ENCODE measurements at places on chromosomes 16 and 17.

GRCh38 chr16:82384017-82384416 lies 214.0 kb upstream of the MPHOSPH6 start:
- no peak for DNase-seq

DNA sequence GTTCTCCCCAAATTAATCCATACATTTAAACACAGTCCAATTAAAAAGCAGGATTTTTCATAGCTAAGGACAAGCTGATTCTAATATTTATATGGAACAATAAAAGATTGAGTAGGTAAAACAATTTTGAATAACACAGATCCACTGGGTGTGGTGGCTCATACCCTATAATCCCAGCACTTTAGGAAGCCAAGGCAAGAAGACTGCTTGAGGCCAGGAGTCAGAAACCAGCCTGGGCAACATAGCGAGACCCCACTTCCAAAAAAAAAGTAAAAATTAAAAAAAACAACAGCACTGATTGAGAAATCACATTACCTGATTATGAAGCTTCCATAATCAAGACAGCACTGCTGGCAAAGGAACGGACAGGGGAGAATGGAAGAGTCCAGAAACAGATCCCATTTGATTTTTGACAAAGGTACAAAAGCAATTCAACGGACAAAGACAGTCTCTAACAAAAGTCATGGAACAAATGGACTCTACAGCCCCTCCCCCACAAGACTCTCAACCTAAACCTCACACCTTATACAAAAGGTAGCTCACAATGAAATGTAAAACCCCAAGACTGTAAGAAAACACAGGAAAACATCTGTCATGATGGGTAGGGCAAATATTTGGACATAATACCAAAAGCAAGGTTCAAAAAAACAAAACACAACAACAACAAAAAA lies 17.9 kb downstream of the USP7 start:
- no peak for DNase-seq

- DNase-seq: no peak
Observed at GRCh38 chr17:69869667-69870066, 205.4 kb upstream of the KCNJ16 start.

- no peak for DNase-seq
Observed at GRCh38 chr17:50028736-50029120, 27.2 kb upstream of the ITGA3 start.

GRCh38 chr16:80300876-80301275 lies 239.9 kb upstream of the DYNLRB2 start:
- DNase-seq: no peak

- peak; percentile 92 for DNase-seq
Observed at GRCh38 chr17:29084541-29085146, 41.7 kb downstream of the PIPOX start.

DNA sequence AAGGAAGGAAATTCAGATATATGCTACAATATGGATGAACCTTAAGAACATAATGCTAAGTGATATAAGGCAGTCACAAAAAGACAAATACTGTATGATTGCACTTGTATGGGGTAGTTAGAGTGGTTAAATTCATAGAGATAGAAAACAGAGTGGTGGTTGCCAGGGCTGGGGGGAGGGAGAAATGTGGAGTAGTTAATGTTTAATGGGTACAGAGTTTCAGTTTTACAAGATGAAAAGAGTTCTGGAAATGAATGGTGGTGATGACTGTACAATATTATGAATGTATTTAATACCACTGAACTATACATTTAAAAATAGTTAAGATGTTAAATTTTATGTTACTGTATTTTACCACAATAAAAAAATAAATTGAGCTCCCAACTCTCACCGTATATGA lies 157.9 kb downstream of the TOX3 start:
- DNase-seq: no peak

DNA sequence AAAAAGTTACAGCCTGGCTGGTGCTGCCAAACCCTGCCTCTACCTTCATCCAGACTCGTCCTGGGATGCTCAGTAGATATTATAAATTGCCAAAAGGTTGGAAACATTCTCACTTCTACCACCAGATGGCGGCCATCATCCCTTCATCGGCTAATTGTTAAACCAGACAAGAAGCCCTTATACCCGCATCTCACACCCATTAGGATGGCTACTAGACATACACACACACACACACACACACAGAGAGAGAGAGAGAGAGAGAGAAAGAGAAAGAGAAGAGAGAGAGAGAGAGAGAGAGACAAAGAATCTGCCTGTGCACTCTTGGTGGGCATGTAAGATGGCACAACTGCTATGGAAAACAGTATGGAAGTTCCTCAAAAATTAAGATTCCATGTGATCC lies 15.0 kb upstream of the SCIMP start:
- DNase-seq: peak; percentile 67

DNA sequence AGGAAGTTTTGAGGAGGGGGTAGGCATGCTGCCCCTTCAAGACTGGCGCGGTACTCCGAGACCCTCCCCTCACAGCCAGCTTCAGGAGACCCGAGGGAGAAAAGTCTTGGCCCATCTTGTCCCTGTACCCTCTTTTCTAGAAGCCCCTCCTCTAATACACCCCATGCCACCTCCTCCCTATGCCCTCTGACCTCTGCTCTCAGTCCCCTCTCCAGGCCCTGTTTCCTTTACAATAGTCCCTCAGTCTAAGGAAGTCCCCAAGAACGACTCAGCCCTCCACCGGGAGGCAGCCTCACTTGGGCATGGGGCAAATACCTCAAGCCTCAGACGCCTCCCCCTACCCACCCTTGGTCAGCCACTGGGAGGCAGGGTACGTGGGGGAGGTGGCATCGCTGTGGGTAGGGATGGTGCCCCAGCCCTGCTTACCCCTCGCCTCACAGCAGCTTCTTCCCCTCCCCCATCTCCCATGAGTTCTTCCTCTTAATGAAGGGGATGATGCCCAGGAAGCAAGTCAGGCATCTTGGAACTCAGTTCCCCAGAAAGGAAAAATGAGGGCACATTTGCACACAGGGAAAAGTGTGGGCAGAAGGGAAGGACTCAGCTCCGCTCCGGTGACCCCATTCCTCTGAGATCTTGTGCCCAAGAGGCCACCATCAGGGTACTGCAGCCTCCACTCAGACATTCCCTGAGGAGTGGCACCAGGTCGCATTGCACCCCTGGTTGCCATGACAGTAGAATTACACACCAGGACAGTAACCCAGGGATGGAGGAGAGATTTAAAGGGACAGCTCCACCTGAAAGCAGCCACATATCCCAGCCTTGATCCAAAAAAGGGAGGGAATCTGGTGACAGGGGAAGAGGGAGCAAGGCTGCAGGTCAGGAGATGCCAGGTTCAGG lies 6.2 kb downstream of the MPP2 start:
- DNase-seq: no peak

- no peak for DNase-seq
Observed at GRCh38 chr17:11896199-11896598, 101.1 kb downstream of the ZNF18 start.

DNA sequence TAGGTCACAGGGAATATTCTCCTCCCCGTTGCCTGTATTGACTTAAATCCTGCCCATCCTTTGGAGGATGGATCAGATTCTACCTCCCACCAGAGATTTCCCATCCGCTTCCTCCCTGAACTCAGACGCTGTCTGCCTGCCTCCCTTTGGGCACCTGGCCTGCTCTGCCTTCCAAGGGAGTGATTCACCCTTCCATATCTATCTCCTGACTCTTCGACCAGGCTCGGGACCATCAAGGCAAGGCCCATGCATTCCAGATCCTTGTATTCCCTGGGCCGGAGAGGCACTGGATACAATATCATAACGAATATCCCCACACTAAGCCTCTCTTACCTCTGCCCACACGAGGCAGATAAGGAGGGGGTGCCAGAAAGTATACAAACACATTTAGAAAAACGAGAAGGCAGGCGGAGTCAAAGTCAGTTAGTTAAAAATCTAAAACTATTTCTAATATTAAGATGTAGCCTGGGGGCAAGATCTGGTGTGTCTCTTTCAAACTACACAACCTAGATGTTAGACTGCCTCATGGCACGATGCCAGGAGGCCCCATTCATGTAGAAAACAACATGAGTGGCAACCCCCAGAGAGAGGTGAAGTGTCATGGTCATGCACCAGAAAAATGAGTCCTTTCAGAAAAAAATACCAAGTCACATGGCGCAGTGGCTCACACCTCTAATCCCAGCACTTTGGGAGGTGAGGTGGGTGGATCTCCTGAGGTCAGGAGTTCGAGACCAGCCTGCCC lies 9.2 kb downstream of the PMP22 start:
- DNase-seq: no peak

- DNase-seq: no peak
Observed at GRCh38 chr17:31313982-31314781, at the start of gene EVI2B. EVI2B (minus strand) TSS chr17:31314054; CDS start chr17:31305609, 8,445 bp downstream.

GRCh38 chr17:45338023-45338781 lies 21.4 kb upstream of the MAP3K14 start:
- no peak for DNase-seq

DNA sequence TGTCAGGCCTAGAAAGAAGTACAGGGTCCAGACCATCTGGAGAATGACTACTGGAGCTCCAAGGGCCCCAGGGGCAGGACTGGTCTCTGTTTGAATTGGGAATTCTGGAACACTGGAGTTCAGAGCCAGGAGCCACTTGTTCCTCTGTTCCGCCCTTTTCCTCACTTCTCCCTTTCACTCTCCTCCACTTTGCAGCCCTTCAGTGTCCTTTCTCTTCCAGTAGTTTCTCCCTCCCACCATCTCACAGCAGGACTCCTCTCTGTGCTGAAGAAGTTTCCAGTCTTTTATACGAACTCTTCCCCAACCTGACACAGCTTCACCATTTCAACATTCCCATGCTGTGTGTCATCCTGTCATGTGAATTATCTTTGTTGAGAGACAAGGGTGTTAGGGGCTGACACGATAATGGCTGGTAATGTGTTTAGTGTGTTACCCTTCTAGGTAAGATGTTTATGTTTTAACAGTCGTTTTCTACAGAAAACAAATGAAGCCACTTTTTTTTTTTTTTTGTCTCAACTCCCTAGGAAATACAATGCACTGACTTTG lies 180.3 kb upstream of the MYOCD start:
- no peak for DNase-seq

DNA sequence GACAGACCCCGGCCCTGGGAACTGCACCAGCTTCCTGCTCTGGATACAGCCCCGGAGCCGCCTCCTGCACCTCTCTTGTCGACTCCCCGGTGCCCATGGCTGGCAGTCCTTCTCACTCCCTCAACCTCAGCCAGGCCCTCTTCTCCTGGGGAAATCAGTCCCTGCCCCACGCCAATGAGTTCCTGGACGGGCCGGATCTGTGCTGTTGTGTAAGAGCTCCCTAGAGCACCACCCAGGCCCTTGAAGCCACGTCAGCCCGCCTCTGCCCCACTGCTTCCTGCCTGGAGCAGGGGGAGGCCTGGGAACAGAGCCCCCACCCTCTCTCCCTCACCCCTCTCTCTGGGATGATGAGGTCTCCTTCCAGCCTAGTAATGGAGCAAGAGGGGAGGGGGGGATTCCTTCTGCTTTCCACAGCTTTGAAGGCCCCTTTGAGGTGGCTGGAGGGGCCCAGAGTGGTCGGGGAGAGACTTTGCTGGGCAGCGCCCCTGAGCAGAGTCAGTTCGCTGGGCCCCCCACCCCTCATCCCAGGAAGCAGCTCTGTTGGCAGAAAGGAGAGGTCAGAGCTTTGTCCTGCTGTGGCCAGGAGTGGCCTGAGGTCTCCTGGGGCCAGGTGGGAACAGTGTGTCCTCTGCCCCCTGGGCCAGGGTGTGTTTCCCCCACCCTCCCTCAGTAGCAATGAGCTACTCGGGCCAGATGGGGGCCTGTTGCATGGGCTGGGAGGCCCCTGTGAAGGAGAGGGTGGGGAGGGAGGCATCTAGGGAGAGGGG lies 3.8 kb downstream of the PRR29 start:
- DNase-seq: no peak

GRCh38 chr17:48522031-48522653 lies 8.7 kb downstream of the HOXB1 start:
- DNase-seq: peak; percentile 93

- no peak for DNase-seq
Observed at GRCh38 chr17:79792341-79792871, 4.5 kb downstream of the CBX8 start.

DNA sequence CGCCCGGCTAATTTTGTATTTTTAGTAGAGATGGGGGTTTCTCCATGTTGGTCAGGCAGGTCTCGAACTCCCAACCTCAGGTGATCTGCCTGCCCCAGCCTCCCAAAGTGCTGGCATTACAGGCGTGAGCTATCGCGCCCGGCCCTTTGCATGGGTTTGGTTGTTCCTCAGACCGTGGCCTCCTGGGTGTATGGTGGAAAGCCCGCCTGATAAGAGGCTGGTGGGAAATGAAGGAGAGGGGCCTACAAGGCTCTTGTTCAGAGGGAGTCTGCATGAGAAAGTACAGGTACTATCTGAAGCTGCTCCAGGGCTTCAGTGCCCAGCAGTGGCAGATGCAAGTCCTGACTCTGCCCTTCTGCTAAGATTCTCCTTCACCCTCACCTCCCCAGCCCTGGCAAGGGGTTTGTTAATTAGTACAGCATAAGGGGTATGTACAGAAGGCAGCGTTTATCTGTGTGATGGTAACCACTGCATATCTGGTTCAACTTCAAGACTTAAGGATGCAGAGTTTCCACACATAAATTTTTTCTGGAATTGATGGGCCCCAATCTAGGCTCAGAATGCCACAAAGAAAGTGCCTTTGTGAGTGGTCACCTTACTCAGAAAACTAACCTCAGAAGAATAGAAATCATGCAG lies 24.2 kb downstream of the GRB7 start:
- no peak for DNase-seq

- no peak for DNase-seq
Observed at GRCh38 chr17:41992576-41992975, 24.7 kb downstream of the DNAJC7 start.

DNA sequence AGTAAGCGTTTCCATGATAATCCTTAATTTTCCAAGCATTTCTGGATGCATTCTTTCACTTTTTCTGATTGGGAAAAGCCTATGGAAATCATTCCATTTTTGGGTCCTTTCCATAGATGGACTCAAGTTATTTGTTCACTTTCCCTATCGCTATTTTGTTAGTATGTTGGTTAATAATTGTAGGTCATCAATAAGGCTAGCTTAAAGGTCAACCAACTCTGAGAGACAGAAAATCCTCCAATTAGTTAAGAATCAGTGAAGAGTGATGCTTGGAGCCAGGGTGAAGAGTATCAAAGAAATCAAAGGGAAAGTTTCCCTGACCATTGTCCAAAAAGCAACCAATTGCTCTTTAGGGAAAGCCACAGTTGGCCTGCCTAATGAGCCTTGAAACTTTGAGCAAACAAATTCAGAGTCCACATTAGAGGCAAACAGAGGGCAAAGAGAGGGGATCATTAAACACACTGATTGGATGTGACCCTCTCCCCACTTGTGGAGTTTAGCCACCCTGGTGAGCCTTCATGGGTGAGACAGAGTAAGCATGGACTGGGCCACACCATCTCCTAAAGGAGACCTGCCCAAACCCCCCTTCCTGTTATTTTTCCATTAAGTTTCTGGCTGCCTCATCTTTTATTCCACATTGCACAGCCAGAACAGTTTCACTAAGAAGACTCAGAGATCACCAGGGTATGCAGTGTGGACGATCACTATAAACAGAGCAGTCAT lies 133.4 kb upstream of the DYNLRB2 start:
- peak; percentile 1 for DNase-seq

- DNase-seq: no peak
Observed at GRCh38 chr16:80041410-80041809, 440.9 kb upstream of the MAF start.

GRCh38 chr17:56292578-56292977 lies 139.3 kb downstream of the ANKFN1 start:
- DNase-seq: no peak
